ENCODE measurements at places on chromosomes 5 and 9.

GRCh38 chr5:178246624-178247279, 14.2 kb upstream of the PHYKPL start:
- no peak for DNase-seq

DNA sequence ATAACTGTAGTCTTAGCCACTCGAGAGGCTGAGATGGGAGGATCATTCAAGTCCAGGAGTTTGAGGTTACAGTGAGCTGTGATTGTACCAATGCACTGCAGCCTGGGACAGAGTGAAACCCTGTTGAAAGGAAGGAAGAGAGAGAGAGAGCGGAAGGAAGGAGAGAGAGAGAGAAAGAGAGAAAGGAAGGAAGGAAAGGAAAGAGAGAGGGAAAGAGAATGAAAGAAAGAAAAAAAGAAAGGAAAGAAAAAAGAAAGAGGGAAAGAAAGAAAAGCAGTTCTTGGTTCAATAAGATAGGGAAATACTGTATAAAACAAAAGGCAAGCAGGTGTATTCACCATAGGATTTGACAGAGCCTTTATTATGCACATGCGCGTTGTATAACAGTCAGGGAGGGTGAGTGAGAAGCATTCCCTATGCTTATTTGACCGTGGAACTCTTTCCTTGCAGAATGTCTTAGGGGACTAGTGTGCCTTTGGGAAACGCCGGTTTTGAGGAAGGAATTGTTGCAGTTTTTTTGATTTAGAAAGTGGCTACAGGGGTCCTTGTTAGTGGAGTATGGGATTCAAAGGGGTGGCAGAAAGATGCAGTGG, 42.0 kb downstream of the GSN start:
- no peak for DNase-seq

- no peak for DNase-seq
Observed at GRCh38 chr5:151541571-151541970, 49.6 kb downstream of the FAT2 start.

GRCh38 chr5:45225571-45226031, 416.9 kb downstream of the MRPS30 start:
- no peak for DNase-seq

- no peak for DNase-seq
Observed at GRCh38 chr9:134175291-134175807, 11.0 kb upstream of the RNU6ATAC start.

Data from NCI-H774 (cell line).